ENCODE measurements at places on chromosomes 4 and X.
A peak's percentile ranks its signal among the peaks of the same experiment; 100 is the strongest.

GRCh38 chr4:74039315-74039763 lies 850 bp upstream of the CXCL3 start:
- DNase-seq = no peak

DNA sequence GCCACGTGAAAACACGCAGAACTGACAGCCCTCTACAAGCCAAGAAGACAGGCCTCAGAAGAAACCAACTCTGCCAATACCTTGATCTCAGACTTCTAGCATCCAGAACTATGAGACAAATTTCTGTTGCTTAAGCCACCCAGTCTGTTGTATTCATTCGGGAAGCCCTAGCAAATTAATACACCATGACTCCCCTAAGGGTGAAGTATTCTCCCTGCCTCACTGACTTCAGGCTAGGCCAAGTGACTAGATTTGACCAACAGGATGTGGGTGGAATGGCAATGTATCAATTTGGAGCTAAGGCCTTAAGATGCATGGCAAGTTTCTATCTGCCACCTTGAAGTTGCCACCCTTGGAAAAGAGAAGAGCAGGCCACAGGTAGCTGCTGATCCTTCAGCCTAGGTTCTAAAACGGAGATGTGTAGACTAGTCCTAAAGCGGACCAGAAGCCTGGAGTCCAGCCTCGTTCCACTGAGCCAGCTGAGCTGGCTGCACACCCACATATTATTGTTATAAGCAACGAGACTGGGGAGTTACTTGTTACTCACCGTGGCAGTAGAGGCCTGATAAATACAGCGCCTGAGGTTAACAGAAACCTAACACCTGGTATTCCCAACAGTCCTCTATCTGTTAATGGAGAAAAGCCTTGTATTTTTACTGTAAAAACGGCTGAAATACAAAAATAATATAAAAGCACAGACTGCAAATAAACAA lies 16.4 kb downstream of the SCARB2 start:
- peak; percentile 75 for DNase-seq

DNA sequence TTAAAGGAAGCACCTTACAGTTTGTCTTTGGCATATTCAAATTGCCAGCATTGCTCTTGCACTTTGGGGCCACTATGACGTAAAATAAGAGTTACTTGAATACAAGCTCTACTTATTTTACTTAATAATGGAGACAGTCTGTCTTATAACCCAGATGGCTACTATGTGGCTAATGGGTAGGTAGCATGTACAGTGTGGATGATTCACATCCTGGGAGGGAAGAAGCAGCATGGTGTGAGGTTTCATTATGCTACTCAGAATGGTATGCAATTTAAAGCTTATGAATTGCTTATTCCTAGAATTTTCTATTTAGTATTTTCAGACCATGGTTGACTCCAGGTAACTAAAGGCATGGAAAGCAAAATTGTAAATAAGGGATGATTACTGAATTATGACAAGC lies 761.8 kb upstream of the ATOH1 start:
- no peak for DNase-seq

- DNase-seq = no peak
Measured at GRCh38 chrX:132956421-132957210, 1.8 kb downstream of the HS6ST2 start.

GRCh38 chrX:2351999-2352995 lies 148.5 kb downstream of the DHRSX start:
- DNase-seq = peak; percentile 94

DNA sequence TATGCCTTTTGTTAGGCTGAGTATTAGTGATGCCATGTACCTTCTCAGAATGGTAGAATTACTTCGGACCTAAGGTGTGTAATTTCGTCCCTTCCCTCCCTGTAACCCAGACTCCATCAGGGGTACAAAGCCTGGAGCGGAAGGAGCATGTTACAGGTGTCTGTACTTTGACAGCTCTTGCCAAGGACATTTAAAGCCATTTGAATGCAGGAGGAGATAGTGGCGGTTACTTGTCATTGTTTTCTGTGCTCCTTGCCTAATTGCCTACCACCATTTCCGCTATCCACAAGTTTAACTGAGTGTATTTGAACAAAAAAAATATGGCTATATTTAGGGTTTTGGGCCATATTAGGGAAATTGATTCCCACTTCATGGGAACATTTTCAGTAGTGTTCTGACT lies 1.8 kb downstream of the FNIP2 start:
- DNase-seq = no peak

- peak; percentile 48 for DNase-seq
Measured at GRCh38 chr4:146916479-146917076, 29.1 kb downstream of the TTC29 start.

DNA sequence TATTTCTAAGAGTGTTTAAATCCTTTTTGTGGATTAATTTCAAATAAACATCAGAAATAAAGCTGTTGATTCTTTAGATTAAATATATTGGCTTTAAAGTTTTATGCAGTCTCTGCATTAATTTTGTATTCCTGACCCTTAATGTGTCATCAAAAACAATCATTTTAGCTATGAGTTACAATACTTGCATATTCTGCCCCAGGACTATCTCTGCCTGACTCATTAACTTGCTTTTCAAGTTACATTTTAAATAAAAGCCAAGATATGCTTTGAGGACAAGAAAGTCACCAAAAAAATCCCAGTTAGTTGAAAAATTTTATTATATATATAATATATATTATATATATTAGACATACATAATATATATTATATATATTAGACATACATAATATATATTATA lies 208.7 kb downstream of the ADGRL3 start:
- no peak for DNase-seq

DNA sequence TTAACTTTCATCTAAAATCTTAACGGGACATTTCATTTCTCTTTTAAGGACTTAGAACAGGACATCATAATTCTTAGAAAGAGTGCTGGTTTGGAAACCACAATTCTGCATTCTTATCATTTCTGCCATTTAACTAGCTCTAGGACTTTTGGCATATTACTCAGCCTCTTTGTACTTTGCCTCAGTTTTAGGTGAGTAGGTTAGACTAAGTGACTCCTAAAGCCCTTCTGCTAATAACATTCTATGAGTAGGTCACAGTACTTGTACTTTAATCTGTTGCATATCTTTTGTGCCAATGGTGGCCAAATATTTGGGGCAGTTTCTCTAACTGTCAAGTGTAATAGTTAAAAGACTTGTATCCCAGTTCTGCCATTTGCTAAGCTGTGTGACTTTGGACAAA lies 115.4 kb upstream of the NUDT6 start:
- DNase-seq = peak; percentile 61

DNA sequence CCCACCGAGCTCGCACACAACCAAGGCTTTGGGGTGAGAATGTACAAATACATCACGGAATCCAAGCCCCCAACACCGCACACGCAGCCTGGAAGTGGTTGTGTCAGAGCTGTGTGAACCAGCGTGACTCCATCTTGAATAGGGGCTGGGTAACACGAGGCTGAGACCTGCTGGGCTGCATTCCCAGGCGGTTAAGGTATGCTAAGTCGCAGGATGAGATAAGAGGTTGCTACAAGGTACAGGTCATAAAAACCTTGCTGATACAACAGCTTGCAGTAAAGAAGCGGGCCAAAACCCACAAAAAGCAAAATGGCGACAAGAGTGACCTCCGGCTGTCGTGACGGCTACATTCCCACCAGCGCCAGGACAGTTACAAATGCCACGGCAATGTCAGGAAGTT lies 258.4 kb downstream of the DHRSX start:
- no peak for DNase-seq

- DNase-seq = no peak
Measured at GRCh38 chr4:55864577-55865223, 11.3 kb downstream of the EXOC1 start.

GRCh38 chr4:90543419-90544170 lies 416.4 kb downstream of the CCSER1 start:
- no peak for DNase-seq

DNA sequence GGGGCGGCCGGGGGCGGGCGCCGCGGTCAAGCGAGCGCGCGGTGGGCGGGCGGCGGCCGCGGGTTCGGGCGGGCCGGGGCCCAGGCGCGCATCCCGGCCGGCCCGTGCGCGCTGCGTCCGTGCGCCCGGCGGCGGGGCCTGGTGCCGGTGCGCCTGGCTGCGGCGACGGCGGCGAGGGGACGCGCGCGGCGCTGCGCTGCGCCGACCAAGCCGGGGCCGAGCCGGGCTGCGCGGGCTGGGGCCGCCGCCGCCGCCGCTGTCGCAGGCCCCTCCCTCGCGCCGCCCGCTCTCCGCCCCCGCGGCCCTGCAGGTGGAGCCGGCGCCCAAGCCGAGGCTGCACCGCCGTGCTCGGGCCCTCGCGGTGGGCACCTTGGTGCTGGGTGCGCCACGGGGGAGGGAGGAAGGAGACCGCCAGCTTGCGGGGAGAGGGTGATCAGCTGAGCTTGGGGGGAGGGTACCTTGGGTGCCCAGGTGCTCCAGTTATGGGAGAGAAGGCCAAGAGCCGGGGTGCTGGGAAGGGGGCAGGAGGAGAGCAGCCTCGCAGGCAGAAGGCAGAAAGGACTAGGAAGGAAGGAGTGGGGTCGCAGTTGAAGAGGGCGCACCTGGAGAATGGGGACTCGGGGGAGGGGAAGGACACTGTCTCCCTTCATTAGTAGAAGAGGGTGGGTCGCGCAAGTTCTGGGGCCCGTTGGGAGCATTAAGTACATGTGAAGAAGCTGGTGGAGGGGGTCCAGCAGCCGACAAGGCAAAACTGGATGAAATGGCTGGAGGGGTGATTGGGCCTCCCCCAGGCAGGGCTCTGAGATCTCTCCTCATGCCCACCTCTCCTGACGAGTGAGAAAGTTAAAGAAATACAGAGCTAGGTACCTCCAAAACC lies at the start of gene PPP2R2C:
TSS of gene PPP2R2C (minus strand) at position 228 of the 877 bp plus-strand sequence. CDS start 385 bp downstream, outside the sequence.
- DNase-seq = no peak

DNA sequence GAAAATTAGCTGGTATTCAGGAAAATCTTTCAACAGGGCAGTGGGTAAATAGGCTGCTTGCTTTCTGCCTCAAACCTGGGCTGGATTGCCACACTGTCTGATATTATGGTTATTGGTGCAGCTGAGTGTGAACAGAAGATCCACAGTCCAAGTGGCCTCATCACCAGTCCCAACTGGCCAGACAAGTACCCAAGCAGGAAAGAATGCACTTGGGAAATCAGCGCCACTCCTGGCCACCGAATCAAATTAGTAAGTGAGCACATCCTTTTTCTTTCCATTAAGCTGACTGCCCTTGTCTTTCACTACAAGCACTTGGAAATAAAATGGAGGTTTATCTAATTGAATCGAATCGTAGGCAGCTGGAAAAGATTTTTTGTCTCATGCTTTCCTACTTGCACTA lies 204.7 kb downstream of the TLL1 start:
- DNase-seq = no peak

DNA sequence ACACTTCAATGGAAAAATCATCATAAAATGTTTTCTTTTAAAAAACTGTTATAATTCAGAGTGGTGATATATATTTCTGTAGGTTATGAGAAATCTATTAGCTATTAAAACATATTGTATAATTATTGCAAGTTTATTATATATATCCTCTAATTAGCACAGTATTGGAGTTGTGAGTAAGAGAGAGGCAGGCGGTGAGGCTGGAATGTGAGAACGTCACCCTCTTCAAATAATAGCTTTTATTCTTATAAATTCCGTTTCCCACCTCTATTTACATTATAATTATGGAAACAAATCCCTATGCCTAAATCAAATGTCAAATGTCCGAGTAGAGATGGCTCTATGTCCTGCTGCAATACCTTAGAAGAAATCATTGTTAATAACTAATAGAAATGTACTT lies 292.9 kb downstream of the ADGRL3 start:
- DNase-seq = no peak

- DNase-seq = no peak
Measured at GRCh38 chr4:26204911-26205370, 115.9 kb upstream of the RBPJ start.

- peak; percentile 13 for DNase-seq
Measured at GRCh38 chr4:151862766-151863165, 102.0 kb upstream of the GATB start.

GRCh38 chr4:98613453-98614075 lies 44.8 kb downstream of the TSPAN5 start:
- DNase-seq = no peak

DNA sequence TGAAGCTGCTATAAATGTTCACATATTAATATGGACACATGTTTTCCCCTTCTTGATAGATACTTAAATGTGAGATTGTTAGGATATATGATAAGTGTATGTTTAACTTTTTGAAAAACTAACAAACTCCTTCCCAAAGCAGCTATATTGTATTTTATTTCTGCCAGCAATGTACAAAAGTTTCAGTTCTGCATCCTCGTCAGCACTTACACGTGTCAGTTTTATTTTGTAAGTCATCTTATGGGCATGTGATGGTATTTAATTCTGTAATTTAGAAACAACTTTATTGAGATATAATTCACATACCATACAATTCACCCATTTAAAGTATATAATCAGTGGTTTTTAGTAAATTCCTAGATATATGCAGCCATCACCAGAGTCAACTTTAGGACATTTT lies 31.6 kb downstream of the RAPGEF2 start:
- no peak for DNase-seq
